ELR (cell line): ENCODE measurements at places on chromosomes 16 and 17.

DNA sequence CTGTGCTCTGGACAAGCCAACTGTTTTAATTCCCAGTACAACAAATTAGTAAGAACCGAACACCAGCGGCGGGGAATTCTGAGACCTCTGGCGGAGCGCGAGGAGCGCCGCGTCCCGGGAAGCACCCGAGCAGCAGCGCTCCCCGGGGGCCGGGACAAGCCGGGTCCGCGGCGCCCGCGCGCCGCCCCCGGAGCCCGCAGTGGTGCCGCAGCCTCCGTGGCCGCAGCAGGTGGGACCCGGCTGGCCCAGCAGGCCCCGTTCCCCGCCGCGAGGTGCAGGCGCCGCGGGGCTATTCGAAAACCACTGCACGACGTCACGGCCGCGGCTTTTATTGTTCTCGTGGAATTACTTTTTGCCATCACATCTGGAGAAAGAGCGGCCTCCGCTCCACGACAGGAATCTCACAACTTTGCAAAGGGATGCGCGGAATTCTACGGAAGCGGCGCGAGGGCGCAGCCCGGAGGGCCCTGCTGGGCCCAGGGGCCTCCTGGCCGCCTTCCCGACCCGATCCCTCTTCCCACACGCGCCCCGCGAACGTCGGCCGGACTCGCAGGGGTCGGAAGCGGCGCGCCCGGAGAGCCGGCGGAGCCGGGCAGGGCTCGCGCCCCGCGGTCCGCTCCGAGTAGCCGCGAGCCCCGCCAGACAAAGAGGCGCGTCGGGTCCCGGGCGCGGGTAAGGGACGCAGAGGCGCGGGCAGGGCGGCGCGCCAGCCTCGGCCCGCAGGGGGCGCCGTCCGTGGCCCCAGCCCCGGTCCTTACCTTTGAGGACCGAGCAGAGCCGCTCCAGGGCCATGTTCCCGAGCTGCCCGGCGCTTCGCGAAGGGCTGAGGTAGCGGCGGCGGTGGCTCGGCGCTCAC lies 696 bp downstream of the NETO2 start:
- DNase-seq: peak; percentile 81

GRCh38 chr17:55314784-55315491 lies 50.2 kb downstream of the HLF start:
- no peak for DNase-seq

GRCh38 chr17:72754513-72754912 lies 338.0 kb downstream of the SLC39A11 start:
- DNase-seq: peak; percentile 71

DNA sequence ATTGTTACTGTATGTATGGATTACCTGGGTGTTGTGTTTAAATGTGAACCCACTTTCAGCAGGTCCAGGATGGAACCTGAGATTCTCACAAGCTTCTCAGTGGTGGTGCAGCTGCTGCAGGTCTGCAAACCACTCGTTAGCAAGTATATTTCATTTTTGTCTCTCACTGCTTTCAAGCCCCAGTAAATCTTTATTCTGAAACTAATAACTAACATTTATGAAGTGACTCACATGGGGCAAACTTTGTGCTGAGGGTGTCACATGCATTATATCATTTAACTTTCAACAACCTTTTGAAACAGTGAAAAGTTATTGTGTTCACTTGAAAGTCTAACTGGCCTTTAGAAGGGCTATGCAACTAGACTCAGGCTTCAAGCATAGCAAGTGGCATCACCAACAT lies 98.9 kb upstream of the DYNLRB2 start:
- no peak for DNase-seq

GRCh38 chr16:57470711-57471110 lies 8.2 kb downstream of the POLR2C start:
- DNase-seq: no peak

DNA sequence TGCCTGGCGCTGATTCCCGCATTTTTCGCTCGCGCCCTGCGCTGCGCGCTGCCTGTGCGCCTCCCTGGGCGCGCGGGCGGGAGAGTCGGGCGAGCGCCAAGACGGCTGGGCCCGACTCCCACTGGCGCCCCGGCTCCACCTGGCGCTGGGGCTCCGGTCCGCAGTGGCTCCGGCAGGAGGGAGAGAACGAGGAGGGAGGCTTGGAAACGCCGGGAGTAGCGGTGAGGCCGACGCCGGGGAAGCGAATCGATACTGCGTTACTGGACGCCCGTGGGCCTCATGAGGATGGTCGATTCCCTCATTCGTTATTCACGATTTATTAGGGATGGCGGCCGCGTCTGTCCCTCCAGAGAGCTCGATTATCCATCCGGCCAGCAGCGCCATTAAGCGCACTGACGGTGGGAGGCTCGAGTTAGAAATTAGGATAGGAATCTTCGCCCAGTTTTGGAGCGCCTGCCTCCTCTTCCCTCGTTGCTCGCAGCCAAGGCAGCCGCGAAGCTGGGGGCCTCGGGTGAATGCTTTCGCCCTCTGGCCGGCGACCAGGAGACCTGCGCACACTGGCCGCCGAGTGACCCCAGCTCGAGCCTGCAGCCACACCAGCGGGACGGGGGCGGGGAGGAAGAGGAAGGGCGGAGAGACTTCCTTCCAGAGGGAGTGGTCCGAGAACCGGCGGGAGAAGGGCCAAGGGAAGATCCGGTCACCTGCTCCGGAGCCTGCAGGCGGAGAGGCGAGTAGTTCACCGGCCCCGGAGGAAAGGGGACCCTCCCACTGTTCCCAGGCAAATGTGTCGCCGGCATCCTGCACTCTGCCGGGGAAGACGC lies 1.3 kb upstream of the PCGF2 start:
- peak; percentile 89 for DNase-seq

DNA sequence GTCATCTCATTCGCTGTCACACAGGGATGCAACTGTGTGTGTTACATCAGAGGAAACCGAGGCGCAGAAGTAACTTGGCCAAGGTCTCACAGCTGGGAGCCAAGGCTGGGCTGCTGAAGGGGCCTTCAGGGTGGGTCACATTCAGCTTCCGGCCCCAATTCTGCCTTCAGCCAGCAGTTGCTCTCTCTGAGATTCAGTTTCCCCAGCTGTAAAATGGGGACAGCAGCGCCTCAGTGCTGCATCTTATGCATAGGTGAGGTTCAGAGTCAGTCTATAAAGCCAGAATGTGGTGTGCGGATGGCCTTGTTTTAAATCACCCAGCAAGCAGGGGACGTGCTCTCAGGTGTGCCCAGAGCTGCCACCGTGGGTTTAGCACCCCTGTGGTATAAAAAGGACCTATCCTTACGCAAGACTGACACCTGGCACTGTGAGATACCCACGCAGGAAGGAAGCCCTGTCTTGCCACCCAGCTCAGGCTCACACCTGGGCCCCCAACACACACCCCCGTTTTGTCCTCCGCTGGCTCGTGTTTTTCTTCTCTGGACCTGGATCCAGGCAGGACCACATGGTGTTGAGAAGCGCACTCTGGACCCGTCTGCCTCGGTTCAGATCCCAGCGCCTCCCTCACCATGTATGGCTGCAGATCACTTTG lies 94.6 kb upstream of the GSE1 start:
- no peak for DNase-seq

DNA sequence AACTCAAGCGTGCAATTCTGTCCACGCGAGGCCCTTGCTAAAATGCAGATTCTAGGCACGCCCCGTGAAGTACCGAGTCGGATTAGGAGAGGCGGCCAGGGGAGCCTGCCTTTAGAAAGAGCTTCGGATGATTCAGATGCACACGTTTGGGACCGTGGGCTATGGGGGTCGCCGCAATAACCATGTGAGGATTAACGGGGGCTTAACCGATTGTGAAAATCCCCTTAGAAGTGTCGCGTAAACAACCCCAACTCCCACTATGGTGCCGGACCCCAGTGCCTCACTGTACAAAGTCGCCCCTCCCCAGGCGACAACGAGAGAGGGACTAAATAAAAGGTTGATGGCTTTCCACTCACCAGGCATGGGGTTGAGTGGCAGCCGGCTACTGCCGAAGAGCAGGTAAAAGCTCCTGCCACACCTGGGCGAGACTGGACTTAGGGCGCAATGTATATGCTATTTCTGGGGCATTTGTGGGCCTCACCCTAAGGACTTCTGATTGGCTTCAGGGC lies 635 bp upstream of the SP2 start:
- DNase-seq: peak; percentile 47

- DNase-seq: peak; percentile 94
Observed at GRCh38 chr16:56742030-56742984, 12.4 kb downstream of the NUP93 start.

GRCh38 chr17:55320594-55321426 lies 56.0 kb downstream of the HLF start:
- peak; percentile 10 for DNase-seq

DNA sequence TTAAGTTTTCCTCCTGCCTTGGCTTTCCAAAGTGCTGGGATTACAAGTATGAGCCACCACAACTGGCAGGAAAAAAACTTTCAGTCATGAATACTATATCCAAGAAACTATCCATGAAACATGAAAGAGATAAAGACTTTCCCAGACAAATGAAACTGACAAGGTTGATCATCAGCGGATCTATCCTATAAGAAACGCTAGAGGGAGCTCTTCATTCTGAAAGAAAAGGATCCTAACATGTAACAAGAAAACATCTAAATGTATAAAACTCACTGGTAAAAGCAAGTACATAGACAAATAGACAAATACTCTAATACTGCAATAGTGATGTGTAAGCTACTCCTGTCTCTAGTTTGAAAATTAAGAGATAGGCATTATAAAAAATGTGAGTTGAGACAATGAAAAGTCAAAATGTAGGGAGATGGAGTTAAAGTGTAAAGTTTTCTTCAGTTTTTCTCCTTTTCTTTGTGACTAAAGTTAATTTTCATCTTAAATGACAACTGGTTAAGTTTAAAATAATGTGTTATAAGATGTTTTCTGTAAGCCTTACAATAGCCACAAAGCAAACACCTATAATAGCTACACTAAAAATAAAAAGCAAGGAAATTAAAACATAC lies 79.6 kb upstream of the TEKT1 start:
- peak; percentile 71 for DNase-seq

GRCh38 chr16:28321700-28322411 lies 29.5 kb downstream of the SBK1 start:
- peak; percentile 42 for DNase-seq

DNA sequence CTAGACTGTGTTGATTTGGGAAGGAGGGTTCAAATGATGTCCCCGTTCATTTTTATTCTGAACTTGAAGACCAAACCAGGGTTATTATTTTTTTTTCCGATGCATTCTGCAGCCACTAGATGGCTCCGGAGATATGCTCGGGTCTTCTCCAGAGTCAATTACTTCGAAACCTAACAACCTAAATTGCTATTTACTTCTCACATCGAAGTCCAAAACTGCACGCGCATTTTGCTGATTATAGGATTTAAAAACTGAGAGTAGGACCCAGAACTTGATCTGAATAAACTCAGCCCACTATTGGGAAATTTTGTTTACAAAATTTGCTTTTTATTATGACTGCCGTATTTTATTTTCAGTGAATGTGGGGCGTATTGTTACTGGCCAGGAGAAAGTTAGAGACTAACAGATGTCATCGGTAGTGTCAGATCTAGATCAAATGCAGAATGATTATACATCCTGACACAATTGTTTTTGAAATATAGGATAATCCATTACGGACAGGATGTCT lies 263.8 kb downstream of the HS3ST3A1 start:
- peak; percentile 79 for DNase-seq

GRCh38 chr17:3887804-3888203 lies 5.0 kb downstream of the CAMKK1 start:
- no peak for DNase-seq

GRCh38 chr17:80043963-80044362 lies 7.5 kb downstream of the CCDC40 start:
- no peak for DNase-seq

DNA sequence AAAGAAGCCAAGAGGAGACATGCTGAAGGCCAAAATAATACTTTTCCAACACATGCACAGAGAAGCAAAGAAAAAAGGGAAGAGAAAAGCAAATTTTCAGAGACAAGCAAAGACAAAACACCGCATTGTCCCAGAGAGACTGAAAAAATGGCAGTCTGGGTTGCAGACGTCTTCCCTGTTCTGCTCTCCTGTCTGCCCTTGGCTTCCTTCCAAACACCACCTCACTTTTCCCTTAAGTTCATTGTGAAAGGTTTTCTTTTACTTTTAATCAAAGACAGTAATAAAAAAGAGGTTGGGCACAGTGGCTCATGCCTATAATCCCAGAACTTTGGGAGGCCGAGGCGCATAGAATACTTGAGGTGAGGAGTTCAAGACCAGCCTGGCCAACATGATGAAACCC lies 21.2 kb upstream of the VAT1L start:
- no peak for DNase-seq

DNA sequence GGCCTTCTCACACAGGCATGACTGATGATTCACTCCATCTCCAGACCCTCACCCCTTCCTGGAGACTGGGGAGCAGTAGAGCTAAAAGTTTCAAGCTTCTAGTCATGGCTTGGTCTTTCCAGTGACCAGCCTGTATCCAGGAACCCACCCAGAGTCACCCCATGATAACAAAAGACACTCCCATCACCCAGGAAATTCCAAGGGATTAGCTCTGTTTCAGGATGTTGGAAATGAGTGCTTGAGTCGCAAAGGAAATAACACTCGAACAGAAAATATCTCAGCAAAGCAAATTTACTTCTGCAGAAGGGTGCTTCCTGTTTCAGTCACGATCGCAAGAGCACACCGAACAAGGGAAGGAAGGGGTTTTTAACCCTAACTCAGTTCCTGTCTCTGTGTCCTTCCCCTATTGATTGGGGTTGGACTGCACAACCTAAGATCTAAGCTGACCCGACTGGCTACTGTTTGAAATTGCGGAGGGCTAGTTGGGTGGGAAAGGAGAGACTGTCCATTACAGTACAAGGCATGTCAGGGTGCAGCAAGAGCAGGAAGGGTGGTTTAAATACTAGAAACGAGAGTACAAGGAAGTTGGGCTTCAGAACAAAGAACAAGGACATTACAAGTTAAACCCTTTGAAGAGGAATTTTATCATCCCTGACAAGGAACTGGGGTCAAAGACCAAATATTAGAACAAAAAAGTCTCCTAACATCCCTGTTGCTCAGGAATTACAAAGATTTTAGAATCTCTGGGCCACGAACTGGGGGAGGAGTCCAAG lies 224.4 kb upstream of the CACNG5 start:
- DNase-seq: no peak

DNA sequence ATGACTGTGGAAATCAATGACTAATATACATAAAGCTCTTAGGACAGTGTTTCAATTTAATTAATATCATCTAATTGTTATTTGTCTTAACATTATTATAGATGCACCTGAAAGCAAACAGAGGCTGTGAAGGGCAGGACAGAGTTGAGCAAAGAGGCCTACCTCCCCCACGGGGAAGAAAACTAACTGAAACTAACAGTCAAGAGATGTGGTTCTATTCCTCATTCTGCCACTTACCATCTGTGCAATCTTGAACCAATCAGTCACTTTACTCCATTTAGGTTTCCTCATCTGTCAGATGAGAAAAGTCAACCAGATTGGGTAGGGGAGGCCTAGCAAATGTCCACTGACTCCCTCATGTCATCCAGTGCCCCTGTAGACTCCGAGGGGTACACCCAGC lies 59.1 kb downstream of the C17orf67 start:
- no peak for DNase-seq

DNA sequence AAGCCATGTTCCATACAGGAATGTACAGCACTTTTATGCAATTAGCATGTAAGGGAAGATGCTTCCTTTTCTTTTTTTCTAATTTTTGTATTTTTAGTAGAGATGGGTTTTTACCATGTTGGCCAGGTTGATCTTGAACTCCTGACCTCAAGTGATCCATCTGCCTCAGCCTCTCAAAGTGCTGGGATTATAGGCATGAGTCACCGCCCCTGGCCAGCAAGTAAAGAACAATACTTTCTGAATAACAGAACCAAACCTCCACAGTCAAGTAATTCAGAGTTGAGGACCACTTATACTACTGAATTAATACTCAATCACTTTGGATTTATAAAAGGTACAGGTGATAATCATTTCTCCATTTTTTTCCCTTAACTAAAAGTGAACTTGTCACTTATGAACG lies 13.0 kb downstream of the C16orf87 start:
- DNase-seq: peak; percentile 47
